ENCODE measurements at places on chromosomes 6 and 20.

DNA sequence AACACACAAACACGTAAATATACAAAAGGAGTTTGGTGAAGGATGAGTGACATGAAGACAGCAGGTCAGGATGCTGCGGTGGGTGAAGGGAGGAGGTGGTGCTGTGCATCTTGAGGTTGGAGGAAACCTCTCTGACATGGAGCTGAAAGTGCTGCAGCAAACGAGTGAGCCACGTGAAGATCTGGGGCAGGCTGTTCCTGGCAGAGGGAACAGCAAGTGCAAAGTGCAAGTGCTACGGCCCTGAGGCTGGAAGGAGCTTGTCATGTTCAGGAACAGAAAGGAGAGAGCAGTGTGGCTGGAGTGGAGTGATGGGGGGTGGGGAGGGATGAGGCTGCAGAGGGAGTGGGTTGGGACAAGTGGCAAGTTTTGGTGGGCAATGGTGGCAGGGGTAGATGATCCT, 24.8 kb upstream of the ANGPT4 start:
- DNase-seq = no peak

- DNase-seq = no peak
Observed at GRCh38 chr6:169365567-169366257, 112.1 kb upstream of the THBS2 start.

DNA sequence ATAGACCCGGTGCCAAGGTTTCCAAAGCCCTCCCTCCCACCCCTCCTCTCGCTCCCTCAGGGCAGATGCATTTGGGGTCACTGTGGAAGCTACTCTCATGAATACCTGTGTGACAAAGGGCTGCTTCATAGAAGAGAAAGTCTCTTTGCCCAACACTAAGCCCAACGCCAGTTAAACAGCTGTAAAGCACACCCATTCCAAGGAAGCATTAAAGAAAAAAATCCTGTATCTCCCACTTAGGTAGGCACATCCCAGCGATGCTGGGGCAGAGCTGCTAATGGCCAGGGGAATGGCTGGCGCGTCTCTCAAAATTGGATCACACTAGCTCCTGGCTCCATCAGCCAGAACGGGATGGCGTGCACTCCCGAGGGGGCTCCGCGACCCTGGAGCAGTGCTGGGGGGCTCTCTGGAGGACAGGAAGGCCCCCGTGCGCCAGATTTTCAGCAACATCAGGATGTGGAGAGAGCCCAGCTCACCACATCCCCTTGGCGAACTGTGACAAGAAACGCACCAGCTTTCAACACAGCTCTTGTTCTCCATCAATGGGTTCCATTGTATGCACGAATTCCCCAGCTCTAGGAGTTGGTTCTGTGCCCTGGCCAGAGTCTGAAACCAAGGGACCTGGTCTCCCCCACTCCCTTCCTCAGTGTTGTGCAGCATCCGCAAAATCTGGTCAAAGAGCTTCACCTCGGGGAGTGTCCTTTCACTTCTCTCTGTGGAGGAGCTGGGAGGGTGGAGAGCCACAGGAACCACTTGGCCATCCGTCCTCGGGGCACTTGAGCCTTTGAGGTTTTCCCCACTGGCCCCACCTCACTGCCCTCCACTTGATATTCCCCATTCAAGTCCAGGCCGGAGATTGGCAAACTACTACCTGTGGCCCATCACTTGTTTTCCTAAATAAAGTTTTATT, 74.1 kb downstream of the TFAP2C start:
- DNase-seq = peak; percentile 24

DNA sequence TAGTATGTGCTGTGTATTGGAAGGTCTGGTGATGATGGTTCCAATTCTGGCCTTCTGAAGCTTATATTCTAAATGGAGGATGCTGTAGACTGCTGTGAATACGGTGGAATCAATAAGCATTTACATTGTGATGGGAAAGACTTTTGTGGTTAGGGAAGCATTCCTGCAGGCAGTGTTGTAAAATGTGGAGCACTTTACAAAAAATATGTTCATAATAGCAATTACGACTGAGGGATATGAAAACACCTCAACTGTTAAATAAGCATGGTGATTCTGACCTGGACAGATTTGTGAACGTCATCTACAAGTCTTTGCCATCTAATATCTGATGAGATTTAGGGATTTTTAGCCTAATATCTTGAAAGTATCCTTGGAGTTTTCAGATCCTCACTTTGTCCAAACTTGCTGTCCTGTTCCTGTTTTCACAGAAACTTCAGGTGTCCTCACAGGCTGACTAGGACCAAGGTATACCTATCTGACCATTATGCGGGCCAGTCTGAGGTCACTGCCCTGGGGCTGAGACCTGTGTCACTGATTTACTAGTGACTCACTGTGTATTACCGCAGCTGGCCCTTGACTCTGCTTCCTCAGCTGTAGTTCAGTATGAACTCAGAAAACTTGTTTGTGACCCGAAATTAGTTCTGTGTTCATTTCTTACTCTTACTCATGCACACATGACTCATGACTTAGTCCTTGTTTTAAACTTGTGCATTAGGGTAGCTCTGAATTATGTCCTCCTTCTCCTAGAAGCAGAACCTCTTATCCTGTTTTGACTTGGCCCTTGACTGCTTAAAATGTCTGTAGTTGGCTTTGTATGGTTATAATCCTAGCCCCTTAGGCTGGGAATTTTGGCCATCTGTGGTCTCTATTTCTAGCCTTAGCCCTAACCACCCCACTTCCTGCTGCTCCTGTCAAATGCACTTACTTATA, 343.0 kb downstream of the CDKAL1 start:
- no peak for DNase-seq

- DNase-seq = no peak
Observed at GRCh38 chr6:93731306-93731705, 311.9 kb upstream of the EPHA7 start.

GRCh38 chr6:1311400-1312202, at the start of gene FOXQ1:
FOXQ1 (plus strand) TSS chr6:1312098; CDS start chr6:1312705, 607 bp downstream.
- DNase-seq = no peak

DNA sequence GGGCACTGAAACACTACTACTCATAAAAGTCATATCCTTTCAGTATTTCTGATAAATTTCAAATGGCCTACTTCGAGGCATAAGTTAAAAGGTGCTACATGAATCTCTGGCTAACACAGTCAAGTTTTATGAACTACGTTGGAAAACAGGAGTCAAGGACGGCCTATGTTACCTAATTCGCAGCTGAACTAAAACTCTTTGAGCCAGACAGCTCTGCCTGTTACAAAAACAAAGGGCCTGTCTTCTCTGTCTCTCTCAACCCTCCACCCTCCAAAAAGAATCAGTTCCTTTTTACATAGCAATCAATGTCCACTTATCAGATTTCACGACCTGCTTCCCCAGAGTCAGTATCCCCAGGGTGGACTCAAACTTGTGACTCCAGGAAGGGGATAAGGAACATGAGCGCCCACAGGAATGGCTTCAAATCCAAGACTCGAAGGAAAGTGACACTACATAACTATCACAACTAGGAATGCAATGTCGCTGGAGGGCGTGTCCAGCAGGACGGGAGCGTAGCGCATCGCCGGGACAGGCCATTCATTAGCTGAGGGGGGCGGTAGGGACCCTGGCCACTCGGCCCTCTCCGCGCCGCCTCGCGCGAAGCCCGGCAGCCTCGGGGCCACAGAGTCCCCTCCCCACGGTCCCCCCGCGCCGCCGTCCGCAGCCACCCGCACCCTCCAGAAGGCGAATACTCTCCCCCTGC, 591 bp downstream of the IBTK start:
- peak; percentile 16 for DNase-seq

Data from Jurkat, Clone E6-1 (cell line).